Activated naive CD4-positive, alpha-beta T cell treated with anti-CD3 and anti-CD28 coated beads for 36 hours (primary cell): ENCODE measurements at places on chromosomes 5 and 9. TPM values are rescaled to one million over a fixed set of nuclear protein-coding genes. Genes with fewer than 3 reads are reported as not detected.
A peak's percentile ranks its signal among the peaks of the same experiment; 100 is the strongest.

DNA sequence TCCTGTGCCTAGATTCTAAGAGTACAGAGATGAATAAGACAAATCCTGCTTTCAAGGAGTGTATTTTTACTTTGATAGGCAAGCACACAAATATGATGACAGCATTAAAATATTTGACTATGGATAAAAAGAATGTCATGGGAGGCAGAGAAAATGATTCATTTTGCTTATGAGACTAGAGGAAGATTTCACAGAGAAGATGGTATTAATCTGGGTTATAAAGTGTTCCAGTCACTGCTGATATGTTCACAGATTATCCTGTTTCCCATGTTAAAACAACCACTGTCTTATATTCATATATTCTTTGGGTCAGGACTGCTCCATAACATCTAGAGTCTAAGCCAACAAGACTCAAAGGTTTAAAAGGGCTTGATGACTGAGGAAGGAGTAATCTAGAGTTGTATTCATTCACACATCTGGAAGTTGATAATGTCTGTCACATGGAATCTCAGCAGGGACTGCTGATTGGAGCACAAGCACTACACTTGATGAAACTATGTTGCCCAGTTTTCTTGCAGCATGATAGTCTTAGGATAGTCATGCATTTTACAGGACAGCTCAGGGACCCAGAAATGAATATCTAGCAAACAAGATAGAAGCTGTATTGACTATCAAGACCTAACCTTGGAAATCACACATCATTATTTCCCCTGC is 79.3 kb downstream of the STARD4 start:
- H3K4me3 ChIP-seq, result no peak overlapping the region
- H3K27ac ChIP-seq, result no peak overlapping the region
- H3K27me3 ChIP-seq, result no peaks in the 10 kb centered on the region
- H3K4me1 ChIP-seq, result peaks cover 33% of the 10 kb centered on the region
- no peak for DNase-seq

- no peaks in the 10 kb centered on the region for H3K4me1 ChIP-seq
- DNase-seq, result no peak
- H3K27me3 ChIP-seq, result peaks cover 4% of the 10 kb centered on the region
- no peaks in the 10 kb centered on the region for H3K36me3 ChIP-seq
- no peak overlapping the region for H3K4me3 ChIP-seq
These were observed 640.0 kb downstream of the RAB3C start for GRCh38 chr5:59222687-59223511.

Gene DIAPH1
- 169 TPM for total RNA-seq

Gene NIPAL4
- total RNA-seq, result 10.1 TPM

DNA sequence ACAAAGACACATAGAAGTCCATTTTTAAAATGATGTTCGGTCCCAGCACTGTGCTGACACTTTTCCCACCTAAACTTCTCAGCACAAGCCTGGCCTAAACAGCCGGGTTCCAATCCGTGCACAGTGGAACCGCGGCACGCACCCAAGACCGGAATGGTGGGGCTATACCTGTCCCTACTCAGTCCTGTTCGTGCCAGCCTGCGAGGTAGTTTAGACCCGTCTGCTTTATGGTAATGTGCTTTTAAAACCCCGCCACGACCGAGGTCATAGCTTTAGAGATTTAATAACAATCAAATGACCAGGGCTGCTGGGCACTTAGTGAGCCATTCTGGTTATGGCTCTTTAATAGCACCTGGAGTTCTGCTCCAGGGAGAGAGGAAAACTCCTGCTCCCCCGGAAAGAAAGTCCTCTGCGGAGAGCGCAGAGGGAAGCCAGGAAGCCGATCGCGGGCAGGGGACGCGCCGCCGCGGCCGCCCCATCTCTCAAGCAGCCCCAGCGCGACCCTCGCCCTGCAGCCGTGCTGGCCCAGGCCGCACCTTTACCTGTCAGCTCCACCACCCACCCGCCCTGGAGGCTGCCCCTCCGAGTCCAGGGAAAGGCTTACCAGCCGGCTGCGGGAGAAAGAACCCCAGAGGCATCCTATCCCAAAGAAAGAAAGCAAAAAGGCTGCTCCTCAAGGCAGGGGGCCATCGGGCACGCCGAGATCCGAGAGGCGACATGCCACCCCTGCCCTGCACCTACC is 511 bp downstream of the ARL15 start:
- H3K4me3 ChIP-seq, result peak overlapping the region; percentile 89
- H3K4me1 ChIP-seq, result peaks cover 24% of the 10 kb centered on the region
- DNase-seq, result peak; percentile 47
- H3K36me3 ChIP-seq, result no peaks in the 10 kb centered on the region
- H3K27ac ChIP-seq, result peak overlapping the region; percentile 84

- no peak for DNase-seq
- no peak overlapping the region for H3K4me3 ChIP-seq
- H3K27me3 ChIP-seq, result no peaks in the 10 kb centered on the region
- H3K36me3 ChIP-seq, result no peaks in the 10 kb centered on the region
- no peaks in the 10 kb centered on the region for H3K4me1 ChIP-seq
- H3K27ac ChIP-seq, result no peak overlapping the region
These were observed 567.3 kb upstream of the KLF4 start for GRCh38 chr9:108056805-108057386.

GRCh38 chr9:80369641-80370040 is 797.9 kb downstream of the TLE4 start:
- no peaks in the 10 kb centered on the region for H3K36me3 ChIP-seq
- no peaks in the 10 kb centered on the region for H3K4me1 ChIP-seq
- no peak overlapping the region for H3K4me3 ChIP-seq
- no peak overlapping the region for H3K27ac ChIP-seq
- DNase-seq, result no peak

DNA sequence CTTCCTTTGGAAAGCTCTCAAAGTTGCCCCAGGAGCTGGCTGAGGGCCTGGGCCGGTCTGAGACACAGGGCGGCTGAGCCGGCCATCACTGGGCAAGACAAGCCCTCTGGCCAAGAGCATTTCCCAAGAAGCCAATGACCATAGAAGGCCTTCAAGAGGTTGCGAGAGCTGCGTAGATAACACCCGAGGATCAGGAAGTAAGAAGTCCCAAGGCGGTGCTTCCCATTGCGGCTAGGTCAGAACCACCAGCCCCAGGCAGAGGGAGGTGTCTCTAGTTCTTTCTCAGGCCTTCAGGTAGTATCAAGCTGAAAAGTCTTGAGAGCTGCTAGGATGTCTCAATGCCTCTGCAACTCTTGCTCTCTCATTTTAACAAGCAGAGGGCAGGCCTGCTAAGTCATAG is 54.0 kb upstream of the C5orf58 start:
- no peak for DNase-seq
- H3K27ac ChIP-seq, result no peak overlapping the region
- no peaks in the 10 kb centered on the region for H3K4me1 ChIP-seq

DNA sequence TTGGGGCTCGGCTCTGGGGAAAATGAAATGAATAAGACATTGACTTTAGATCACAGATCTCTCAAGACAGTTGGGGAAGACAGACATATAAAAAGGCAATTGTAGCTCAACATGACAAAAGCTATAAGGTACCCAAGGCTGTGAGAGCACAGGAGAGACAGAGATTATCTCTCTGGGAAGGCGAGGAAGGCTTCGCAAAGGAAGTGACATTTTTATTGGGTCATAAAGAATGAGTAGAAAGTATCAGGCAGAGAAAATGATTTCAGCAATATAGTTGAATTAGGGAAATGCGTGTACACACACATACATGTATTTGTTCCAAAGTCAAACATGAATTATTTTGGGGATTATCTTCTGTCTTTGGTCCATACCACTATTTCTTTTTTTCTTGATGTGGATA is 381.8 kb upstream of the ADAMTSL1 start:
- H3K4me3 ChIP-seq, result no peak overlapping the region
- no peaks in the 10 kb centered on the region for H3K4me1 ChIP-seq
- no peaks in the 10 kb centered on the region for H3K36me3 ChIP-seq
- H3K27ac ChIP-seq, result no peak overlapping the region

Gene KIF4B
- total RNA-seq, result 0.05 TPM

DNA sequence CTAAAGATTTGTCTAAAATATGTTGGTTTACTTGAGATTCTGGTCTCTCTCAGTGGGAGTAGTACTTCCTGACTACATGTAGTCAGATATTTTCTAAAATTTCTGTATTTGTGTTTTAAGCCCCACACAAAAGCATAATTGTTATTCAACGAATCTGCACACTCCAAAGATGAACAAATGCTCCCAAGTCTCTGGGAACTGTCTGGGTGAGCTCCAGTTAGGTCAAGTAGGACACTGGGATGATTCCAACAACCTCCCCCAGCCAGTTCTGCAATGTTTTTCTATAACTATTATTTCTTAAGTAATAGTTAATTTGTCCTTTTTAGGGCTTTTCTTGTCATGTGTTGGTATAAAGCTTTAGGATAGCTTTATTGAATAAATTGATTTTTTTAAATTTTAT is 174.6 kb downstream of the FAM174A start:
- no peaks in the 10 kb centered on the region for H3K27me3 ChIP-seq
- H3K27ac ChIP-seq, result no peak overlapping the region
- H3K4me3 ChIP-seq, result no peak overlapping the region
- no peak for DNase-seq

- H3K4me1 ChIP-seq, result peaks cover 21% of the 10 kb centered on the region
- no peak overlapping the region for H3K4me3 ChIP-seq
- no peak for DNase-seq
- H3K27ac ChIP-seq, result no peak overlapping the region
These were observed 51.8 kb upstream of the CDKN2B start for GRCh38 chr9:22060831-22061383.

Gene PPP3R2
- not detected for total RNA-seq

Gene BAAT
- total RNA-seq, result not detected

Gene PCDHB11
- not detected for total RNA-seq

- H3K4me1 ChIP-seq, result no peaks in the 10 kb centered on the region
- H3K27me3 ChIP-seq, result no peaks in the 10 kb centered on the region
- no peak overlapping the region for H3K4me3 ChIP-seq
- H3K36me3 ChIP-seq, result peaks cover 6% of the 10 kb centered on the region
- H3K27ac ChIP-seq, result no peak overlapping the region
These were observed 31.0 kb downstream of the PCBD2 start for GRCh38 chr5:134935711-134936602.

Gene MBLAC2
- 2.8 TPM for total RNA-seq

GRCh38 chr5:100780376-100780870 is 122.7 kb downstream of the ST8SIA4 start:
- DNase-seq, result no peak
- H3K36me3 ChIP-seq, result no peaks in the 10 kb centered on the region
- peak overlapping the region; percentile 91 for H3K27ac ChIP-seq

- H3K36me3 ChIP-seq, result no peaks in the 10 kb centered on the region
- peaks cover 21% of the 10 kb centered on the region for H3K4me1 ChIP-seq
- H3K4me3 ChIP-seq, result no peak overlapping the region
- H3K27ac ChIP-seq, result no peak overlapping the region
- peak; percentile 35 for DNase-seq
- H3K27me3 ChIP-seq, result peaks cover 6% of the 10 kb centered on the region
These were observed 487.7 kb downstream of the GADD45G start for GRCh38 chr9:90092508-90092907.

- peaks cover 10% of the 10 kb centered on the region for H3K4me1 ChIP-seq
- no peak for DNase-seq
- no peak overlapping the region for H3K4me3 ChIP-seq
- no peaks in the 10 kb centered on the region for H3K36me3 ChIP-seq
- no peak overlapping the region for H3K27ac ChIP-seq
These were observed 20.3 kb upstream of the ABCA1 start for GRCh38 chr9:104948277-104948676.

GRCh38 chr9:31103836-31104235 is 1280.6 kb upstream of the ACO1 start:
- H3K27me3 ChIP-seq, result no peaks in the 10 kb centered on the region
- no peak overlapping the region for H3K27ac ChIP-seq
- H3K4me3 ChIP-seq, result no peak overlapping the region
- no peaks in the 10 kb centered on the region for H3K36me3 ChIP-seq
- no peak for DNase-seq

Gene SLC38A9
- total RNA-seq, result 9.2 TPM

DNA sequence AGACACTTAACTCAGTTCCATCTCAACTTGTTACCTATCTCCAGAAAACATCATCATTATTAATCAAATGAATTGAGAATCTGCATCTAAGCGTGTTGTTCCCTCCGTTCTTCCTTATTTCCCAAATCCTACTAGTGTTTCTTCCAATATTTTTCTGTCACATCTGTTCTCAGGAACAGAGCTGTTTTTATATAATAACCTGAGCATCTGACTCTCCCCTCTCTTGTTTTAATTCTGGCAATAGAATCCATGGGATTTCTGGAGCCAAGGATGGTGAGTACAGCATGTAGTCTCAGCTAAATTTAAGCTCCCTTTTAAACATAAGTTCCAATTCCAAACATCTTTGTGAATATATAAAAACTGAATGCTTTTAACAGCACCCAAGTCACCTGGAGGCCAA is 558.3 kb downstream of the DTWD2 start:
- no peaks in the 10 kb centered on the region for H3K27me3 ChIP-seq
- no peak overlapping the region for H3K4me3 ChIP-seq
- DNase-seq, result no peak
- H3K27ac ChIP-seq, result no peak overlapping the region

GRCh38 chr5:85388770-85389169 is 1004.1 kb upstream of the EDIL3 start:
- DNase-seq, result no peak
- no peak overlapping the region for H3K27ac ChIP-seq
- H3K36me3 ChIP-seq, result no peaks in the 10 kb centered on the region
- no peak overlapping the region for H3K4me3 ChIP-seq
- H3K4me1 ChIP-seq, result no peaks in the 10 kb centered on the region

- peaks cover 58% of the 10 kb centered on the region for H3K4me1 ChIP-seq
- peaks cover 31% of the 10 kb centered on the region for H3K36me3 ChIP-seq
- H3K27me3 ChIP-seq, result no peaks in the 10 kb centered on the region
- DNase-seq, result peak; percentile 16
- H3K4me3 ChIP-seq, result no peak overlapping the region
These were observed 6.2 kb downstream of the REEP5 start for GRCh38 chr5:112915831-112916230.

DNA sequence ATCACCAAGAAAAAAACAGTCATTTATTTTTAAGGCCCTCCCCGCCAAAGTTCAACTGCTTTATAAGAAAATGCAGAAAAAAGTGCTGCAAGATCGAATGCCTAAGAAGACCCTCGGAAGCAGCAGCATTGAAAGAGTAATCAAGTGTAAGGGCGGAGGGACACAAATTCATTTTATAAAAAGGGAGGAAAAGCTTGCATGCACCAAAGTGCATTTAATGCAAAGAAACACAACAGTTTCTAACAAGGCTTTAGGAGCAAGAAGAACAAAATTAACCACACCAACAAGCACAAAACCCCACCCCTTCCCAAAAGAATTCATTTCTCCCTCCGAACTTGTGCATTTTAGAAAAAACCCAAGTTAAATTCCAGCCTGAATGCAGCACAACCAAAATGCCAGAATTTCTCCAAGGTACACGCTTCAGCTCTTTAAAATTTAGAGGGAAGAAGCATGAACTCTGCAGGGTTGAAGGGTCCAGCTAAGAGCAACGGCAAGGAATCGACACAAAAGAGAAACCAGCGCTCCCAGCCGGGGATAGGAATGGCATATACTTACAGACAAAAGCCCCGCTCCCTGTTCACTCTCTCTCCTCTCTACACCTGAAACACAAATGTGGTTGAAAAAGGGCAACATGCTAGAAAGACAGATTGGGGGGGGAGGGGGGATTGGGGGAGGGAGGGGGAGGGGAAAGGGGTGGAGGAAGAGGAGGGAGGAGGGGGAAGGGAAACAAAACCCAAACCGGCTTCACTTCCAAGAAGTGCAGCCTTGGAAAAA is at the start of gene NREP:
NREP (minus strand) TSS at position 614 of the 774 bp plus-strand sequence. CDS start 1,422 bp downstream, outside the sequence.
- DNase-seq, result peak; percentile 52
- peak within 1 kb of the TSS; percentile 74 for H3K27ac ChIP-seq
- peak within 1 kb of the TSS; percentile 85 for H3K4me3 ChIP-seq
- peaks cover 16% of the 10 kb centered on the region for H3K4me1 ChIP-seq
- H3K36me3 ChIP-seq, result no peaks in the 10 kb centered on the region

Gene CCT5
- 414 TPM for total RNA-seq

- H3K4me3 ChIP-seq, result no peak overlapping the region
- H3K4me1 ChIP-seq, result no peaks in the 10 kb centered on the region
- H3K27me3 ChIP-seq, result no peaks in the 10 kb centered on the region
- no peak for DNase-seq
- H3K27ac ChIP-seq, result no peak overlapping the region
These were observed 1.2 kb upstream of the OMD start for GRCh38 chr9:92425474-92425873.
